Activated CD8-positive, alpha-beta T cell treated with anti-CD3 and anti-CD28 coated beads, Interleukin-2, amount 10 ng/mL, durations not matched to agents 7 days and 5 days (primary cell): ENCODE measurements at places on chromosomes 7 and 10. TPM values are rescaled to one million over a fixed set of nuclear protein-coding genes. Genes with fewer than 3 reads are reported as not detected.

GRCh38 chr10:113550365-113550764 is 2.5 kb upstream of the HABP2 start:
- DNase-seq: no peak

- DNase-seq: peak; percentile 53
Observed at GRCh38 chr7:36686499-36686898, 37.8 kb downstream of the AOAH start.

DNA sequence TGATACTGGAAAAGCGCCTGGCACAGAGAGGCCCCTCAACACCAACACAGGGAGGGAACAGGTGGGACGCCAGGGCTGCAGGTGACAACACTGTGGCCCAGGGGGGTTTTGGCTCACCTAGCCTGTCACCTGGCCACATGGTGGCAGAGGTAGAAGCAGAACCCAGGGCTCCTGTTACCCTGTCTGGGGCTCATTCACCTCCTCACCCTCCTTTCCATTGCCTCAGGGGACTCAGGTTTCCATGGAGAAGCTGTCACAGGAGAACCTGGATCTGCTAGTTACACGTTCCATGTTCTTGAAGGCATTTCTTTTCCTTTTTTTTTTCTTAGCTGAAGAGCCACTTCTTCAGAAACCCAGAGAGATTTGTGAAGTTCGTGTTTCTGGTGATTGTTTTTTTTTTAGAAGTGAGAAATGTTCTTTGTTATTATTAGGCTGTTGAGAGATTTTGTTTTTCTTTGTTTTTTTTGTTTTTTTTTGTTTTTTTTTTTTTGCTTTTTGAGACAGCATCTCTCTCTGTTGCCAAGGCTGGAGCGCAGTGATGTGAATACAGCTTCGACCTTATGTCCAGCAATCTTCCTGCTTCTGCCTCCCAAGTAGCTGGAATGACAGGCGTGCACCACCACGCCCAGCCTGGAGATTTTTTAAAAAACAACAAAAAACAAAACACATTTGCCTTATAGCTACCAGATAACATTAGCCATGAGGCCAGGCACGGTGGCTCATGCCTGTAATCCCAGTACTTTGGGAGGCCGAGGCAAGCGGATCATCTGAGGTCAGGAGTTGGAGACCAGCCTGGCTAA is 16.0 kb downstream of the DENND2A start:
- DNase-seq: no peak

The PUS7 gene
- 12.9 TPM for total RNA-seq

The PPP1R17 gene
- not detected for total RNA-seq
